ENCODE measurements at places on chromosomes 6 and 20.
A peak's percentile ranks its signal among the peaks of the same experiment; 100 is the strongest.

DNA sequence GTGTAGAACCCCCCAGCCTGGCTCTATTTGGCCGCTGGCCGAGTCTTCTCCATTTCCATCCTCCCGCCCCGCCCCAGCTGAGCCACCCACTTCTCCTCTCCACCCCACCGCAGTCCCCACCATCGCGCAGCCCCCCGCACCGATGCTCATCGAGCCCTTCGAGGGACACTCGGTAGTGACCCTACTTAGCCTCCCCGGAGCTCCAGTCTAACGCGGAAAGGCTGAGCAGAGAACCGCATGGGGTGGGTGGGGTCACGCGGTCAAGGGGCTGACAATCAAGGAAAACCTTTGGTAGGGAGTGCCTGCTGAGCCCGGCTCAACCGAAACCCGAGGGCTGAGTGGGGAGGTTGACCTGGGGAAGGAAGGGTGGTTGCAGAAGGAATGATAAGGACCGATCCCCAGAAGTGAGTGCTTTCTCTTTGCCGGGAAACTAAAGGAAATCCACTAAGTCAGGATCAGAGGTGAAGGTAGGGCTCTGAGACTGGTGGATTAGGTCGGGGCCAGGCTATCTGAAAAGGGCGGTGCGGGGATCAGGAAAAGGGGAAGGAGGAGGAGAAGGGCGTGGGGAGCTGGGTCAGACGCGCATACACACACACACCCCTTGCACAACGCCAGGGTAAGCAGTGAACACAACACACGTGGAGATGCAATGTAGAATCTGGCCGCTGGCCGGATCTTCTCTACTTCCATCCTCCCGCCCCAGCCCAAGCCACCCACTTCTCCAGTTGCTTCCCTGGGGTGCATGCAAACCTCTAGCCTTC lies 49.8 kb downstream of the CPXM1 start:
- DNase-seq, result peak; percentile 65

DNA sequence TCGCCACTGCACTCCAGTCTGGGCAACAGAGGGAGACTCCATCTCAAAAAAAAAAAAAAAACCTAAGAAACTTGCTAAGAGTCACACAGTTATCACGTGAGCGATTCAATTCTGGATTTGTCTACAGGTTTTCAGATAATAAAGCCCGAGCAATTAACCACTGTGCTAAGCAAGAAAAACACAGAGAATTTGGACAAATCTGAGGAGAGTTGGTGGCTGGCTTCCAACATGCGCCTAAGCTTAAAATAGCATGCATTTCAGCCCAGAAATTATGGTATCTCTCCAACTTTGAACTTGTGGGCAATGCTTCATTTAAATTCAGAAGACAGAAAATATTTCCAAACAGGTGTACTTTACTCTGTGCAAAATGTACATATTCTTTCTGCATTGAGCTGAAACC lies 232.9 kb downstream of the TSHZ2 start:
- DNase-seq, result no peak

DNA sequence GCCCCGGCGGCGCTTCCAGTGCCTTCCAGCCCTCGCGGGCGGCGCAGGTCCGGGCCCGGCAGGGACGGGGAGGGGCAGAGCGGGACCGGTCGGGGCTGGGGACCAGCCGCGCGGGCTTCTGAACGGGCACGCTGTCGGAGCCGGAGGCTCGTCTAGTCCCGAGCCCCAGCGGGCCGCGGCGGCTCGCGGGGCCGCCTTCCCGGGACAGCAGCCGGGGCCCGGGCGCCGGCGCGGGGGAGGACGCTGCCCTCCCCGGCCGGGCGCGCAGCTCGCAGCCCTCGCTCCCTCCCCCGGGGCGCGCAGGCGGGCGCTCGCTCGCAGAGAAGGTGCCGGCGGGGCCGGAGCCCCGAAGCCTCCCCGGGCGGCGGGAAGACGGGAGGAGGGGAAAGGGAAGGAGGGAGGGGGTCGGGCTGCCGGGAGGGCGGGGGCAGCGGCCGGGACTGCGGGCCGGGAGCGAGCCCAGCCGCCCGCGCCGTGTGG lies 696 bp upstream of the SIRPA start:
- DNase-seq, result peak; percentile 79

- DNase-seq, result no peak
Observed at GRCh38 chr6:112478036-112478435, 130.9 kb downstream of the RFPL4B start.

GRCh38 chr20:36390719-36391415 lies 84.7 kb downstream of the DLGAP4 start:
- no peak for DNase-seq

DNA sequence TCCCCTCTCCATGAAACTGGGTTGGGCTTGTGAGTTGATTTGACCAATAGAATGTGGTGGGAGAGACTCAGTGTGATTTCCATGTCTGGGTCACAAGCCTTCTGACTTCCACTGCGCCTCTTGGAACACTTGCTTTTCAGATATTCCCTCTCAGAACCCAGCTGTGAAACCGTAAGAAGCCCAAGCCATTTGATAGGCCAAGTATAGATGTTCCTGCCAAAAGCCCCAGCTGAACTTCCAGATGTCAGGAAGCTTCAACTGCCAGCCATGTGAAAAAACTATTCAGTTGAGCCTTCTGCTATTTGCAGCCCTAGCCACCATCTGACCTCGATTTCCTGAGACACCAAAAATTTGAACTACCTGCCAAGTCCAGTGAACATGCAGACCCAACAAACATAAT lies 387.8 kb upstream of the GJE1 start:
- DNase-seq, result no peak

- DNase-seq, result no peak
Observed at GRCh38 chr6:120875900-120876299, 458.4 kb downstream of the TBC1D32 start.

DNA sequence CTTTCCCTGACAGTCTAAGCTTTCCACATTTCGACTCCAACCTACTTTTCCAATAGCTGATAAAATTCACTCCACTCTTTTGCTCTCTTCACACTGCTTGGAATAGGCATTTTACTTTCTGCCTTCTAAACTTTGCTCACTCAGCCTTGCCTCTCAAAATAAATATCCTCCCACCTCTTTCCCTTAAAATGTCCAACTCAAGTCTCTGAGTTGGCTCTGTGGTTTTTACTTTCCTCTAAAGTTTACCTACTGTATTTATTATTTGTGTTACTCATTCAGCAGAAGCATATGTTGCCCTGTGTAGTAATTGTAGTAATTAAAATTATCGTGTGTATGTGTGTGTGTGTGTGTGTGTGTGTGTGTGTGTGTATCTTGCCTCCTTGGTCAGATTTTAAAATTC lies 20.0 kb upstream of the CDYL start:
- DNase-seq, result peak; percentile 15

DNA sequence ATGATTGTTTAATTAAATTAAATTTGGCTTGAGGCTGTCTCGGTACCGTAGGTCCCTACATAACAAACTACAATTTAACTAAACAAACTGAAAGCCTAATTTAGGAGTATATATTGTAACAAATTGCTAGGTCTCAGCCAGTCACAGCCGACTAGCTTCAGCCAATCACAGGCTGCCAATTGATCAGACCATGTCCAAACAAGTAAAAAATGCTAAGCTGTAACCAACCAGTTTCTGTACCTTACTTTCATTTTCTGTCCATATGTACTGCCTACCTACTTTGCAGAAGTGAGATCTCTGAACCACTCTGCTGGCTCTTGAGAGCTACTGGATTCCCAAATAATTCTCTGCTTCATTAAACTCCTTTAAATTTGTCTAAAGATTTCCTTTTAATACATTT lies 648.0 kb upstream of the GJE1 start:
- DNase-seq, result peak; percentile 19

GRCh38 chr6:117393045-117393444 lies 32.7 kb downstream of the ROS1 start:
- no peak for DNase-seq

DNA sequence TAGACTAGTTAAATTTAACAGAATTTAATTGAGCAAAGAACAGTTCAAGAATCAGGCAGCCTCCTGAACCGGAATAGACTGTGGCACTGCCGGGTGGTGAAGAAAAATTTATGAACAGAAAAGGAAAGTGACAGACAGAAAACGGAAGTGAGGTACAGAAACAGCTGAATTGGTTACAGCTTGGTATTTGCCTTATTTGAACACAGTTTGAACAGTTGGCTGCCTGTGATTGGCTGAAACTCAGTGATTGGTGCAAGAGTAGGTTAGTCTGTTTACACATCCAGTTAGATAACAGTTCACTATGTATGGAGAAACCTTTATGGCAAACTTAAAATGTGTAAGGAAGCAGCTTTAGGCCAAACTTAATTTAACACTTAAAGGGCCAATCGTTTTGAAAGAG lies 116.0 kb upstream of the CITED2 start:
- DNase-seq, result no peak

GRCh38 chr20:8917084-8917483 lies 151.8 kb upstream of the PLCB4 start:
- DNase-seq, result no peak

GRCh38 chr20:50876063-50876685 lies 55.1 kb downstream of the ADNP start:
- no peak for DNase-seq

DNA sequence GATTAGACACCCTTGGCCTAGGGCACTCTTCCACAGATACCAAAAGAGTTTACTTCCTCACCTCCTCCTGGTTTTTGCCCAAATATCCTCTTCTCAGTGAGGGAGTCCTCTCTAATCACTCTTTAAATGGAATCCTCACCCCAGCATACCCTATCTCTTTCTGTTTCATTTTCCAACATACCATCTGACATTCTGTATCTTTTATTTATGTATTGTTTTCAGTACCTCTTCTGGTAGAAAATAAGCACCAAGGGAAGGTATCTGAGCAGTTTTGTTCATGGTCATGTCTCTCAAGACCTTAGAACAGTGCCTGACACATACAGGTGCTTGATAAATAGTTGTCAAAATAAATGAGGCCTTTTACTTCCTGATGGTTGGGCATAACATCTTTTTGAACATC lies 55.1 kb downstream of the KIAA0408 start:
- DNase-seq, result no peak

GRCh38 chr6:165985281-165985805 lies 182.3 kb downstream of the TBXT start:
- DNase-seq, result no peak

DNA sequence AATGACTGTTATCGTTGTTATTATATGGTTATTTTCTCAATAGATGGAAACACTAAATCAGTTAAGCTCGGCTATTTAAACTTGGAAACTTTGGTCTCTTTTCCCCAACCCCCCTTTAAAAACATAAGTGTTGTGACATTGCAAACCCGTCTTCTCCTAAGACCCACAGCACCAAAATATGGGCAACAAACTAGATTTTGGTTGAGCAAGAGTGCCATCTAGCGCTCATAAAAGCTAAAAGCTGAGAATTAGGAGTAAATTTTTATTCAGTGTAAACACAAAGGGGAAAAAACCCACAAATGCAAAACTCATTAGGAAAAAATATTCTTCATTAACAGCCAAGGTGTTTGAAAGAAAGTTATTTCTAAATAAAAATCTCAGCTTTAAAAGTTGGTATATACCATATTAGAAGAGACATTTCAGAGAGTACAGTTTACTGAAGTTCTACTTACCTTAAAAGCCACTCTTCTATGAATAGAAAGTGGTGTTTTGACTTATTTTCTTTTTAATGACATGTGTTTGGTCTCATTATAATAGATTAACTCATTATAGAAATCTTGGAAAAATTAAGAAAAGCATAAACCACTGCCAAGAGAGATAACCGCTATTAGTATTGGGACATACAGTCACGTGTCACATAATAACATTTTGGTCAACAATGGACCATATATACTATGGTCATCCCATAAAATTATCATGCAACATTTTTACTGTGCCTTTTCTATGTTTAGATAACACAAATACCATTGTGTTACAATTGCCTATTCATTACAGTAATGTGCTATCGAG lies 21.1 kb downstream of the SESN1 start:
- peak; percentile 78 for DNase-seq

GRCh38 chr6:33592595-33593413 lies 12.7 kb upstream of the BAK1 start:
- no peak for DNase-seq

GRCh38 chr6:1042583-1043457 lies 269.1 kb upstream of the FOXQ1 start:
- DNase-seq, result no peak

DNA sequence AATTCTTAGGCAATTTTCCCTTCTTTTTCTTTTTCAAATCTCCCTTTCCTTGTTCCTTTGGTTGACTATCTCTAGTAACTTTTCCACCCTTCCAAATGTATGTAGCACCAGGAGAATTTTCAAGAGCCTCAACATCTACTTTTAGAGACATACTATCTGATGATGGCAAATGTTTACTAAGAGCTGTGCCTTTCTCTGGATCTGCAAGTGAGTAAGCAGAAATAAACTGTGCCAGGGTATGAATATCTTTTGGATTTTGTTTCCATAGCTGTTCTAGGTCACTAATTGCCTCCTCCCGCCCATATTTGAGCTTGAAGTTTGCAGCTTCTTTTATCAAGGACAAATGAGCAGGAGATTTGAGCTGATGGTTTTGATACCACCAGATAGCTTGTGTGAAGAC lies 69.5 kb downstream of the GTF2H5 start:
- DNase-seq, result no peak

DNA sequence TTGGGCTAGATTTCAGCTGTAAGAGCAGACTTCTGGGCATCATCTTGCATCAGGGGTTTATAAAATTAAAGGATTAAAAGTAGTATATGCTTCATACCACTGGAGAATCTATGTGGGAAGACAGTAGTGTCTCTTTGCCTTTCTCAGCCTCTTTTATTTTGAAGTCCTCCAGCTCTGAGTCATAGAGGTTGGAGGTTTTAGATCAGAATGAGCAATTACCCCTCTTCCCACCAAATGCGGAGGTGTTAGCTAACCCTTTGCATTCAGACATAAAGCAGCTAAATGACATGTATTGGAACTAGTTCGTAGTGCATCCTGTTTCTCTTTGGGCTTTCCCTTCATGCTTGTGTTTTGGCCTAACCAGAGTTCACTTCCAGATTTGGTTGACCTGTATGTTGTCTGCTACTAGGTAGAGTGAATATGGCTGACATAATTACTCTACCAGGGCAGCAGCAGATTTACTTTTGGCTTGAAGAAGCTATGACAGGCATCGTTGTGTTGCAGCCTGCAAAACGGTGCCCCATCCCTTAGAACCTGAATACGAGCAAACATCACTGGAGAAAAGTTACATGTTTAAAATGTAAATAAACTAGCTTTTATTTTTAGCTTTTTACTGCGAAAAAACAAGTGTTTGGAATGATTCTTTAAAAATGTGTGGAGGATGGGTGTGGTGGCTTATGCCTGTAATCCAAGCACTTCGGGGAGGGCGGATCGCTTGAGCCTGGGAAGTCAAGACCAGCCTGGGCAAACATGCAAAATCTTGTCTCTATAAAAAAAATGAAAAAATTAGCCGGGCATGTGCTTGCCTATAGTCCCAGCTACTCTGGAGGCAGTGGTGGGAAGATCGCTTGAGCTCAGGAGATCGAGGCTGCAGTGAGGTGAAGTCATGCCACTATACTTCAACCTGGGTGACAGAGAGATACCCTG lies 82.2 kb downstream of the MYO6 start:
- DNase-seq, result peak; percentile 17
